ENCODE measurements at places on chromosomes 16 and 17.

- DNase-seq: no peak
Observed at GRCh38 chr17:3911271-3912053, 4.8 kb downstream of the P2RX1 start.

GRCh38 chr17:61833536-61834193 is 29.7 kb downstream of the BRIP1 start:
- peak; percentile 91 for DNase-seq

GRCh38 chr16:81843243-81843582 is 64.1 kb downstream of the PLCG2 start:
- DNase-seq: no peak

- no peak for DNase-seq
Observed at GRCh38 chr17:34503528-34504195, 75.7 kb upstream of the TMEM132E start.

- no peak for DNase-seq
Observed at GRCh38 chr16:54506741-54507500, 220.3 kb upstream of the IRX3 start.

GRCh38 chr16:78574571-78574970 is 475.1 kb downstream of the WWOX start:
- DNase-seq: no peak

GRCh38 chr16:86088816-86089215 is 189.9 kb downstream of the IRF8 start:
- no peak for DNase-seq

- no peak for DNase-seq
Observed at GRCh38 chr17:46832331-46832821, 13.9 kb upstream of the WNT3 start.

- DNase-seq: no peak
Observed at GRCh38 chr17:77829843-77830799, 128.4 kb upstream of the TNRC6C start.

GRCh38 chr16:79278506-79278905 is 322.0 kb downstream of the MAF start:
- DNase-seq: no peak

GRCh38 chr16:11677959-11678881 is 10.0 kb downstream of the SNN start:
- DNase-seq: no peak

- DNase-seq: no peak
Observed at GRCh38 chr17:71726341-71726740, 394.5 kb upstream of the SOX9 start.

- DNase-seq: no peak
Observed at GRCh38 chr17:29571883-29572681, 3.6 kb downstream of the TP53I13 start.

DNA sequence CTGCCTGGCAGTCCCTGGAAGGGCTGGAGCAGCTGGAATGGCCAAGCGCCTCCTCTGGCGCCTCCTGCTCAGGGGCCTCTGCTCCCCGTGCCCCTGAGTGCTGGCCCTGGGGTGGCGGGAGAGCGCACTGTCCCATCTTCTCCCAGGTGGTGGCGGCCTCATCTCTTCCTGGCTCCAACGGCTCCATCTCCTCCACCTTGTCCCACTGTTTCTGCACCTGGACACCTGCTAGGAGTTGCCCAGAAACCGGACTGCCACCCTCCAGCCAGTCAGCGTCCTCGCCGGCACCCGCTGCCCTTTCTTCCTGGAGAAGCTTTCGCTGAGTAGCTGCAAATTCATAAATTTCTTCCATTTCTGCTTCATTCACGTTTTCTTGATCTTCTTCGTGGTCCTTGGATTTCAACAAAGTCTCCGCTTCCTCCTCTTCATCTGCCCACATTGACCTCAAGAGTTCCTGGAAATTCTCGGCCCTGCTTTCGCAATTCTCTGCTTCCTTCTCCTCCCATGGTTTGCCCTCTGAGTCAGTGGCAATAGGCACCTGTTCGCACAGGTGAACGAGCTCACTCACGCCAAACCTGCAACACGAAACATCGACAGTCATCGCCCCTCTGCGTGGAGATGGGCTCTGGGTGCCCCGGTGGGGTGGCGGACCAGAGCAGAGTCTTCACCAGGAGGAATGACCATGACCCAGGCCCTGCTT is 13.7 kb upstream of the NLRC3 start:
- no peak for DNase-seq

- no peak for DNase-seq
Observed at GRCh38 chr16:67036323-67036741, 7.4 kb downstream of the CBFB start.

DNA sequence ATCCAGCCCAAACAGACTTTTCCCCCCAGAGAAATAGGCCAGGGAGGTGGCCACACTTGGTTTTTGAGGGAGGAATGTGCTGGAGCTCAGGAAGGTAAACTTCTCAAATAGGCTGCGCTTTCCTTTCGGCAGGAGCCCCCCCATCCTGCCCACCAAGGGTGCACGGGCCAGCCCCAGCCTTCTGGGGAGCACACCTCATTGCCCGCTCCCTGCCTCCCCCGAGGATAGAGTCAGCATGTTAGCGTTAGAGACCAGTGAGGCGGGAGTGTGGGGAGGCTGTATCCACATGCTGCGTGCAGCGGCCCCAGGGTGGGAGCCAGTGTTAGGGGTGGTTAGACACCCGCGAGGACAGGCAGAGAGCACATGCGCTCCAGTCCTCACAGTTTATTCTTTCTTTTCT is 42.3 kb downstream of the PIPOX start:
- DNase-seq: no peak

GRCh38 chr17:65504141-65504540 is 57.3 kb downstream of the AXIN2 start:
- no peak for DNase-seq
